Aortic smooth muscle cell (primary cell): ENCODE measurements at places on chromosomes 5 and 9. TPM values are rescaled to one million over a fixed set of nuclear protein-coding genes. Genes with fewer than 3 reads are reported as not detected.

CERCAM gene
- total RNA-seq, result 67.5 and 84.1 TPM in 2 replicates

WWC1 gene
- 0.19 and 0.66 TPM in 2 replicates for total RNA-seq

DOK3 gene
- total RNA-seq, result 1.4 and 2.0 TPM in 2 replicates

SLC34A3 gene
- 0.06 and 0.13 TPM in 2 replicates for total RNA-seq

OCLN gene
- total RNA-seq, result 0.66 and 1.1 TPM in 2 replicates

PPWD1 gene
- 33.8 and 44.0 TPM in 2 replicates for total RNA-seq

FOXI1 gene
- total RNA-seq, result not detected in 2 replicates

GABRB2 gene
- under 0.01 TPM in 1 of 2 replicates, not detected in the other for total RNA-seq

DNAJA1 gene
- total RNA-seq, result 86.1 and 105 TPM in 2 replicates

PCDHB9 gene
- total RNA-seq, result 0.40 and 0.44 TPM in 2 replicates

TSSK1B gene
- under 0.01 and 0.13 TPM in 2 replicates for total RNA-seq

SURF1 gene
- total RNA-seq, result 22.7 and 36.2 TPM in 2 replicates

PLPPR1 gene
- total RNA-seq, result not detected in 2 replicates

GALNT12 gene
- 9.6 and 12.9 TPM in 2 replicates for total RNA-seq

GRPEL2 gene
- total RNA-seq, result 11.5 and 12.4 TPM in 2 replicates

AK1 gene
- 75.6 and 90.4 TPM in 2 replicates for total RNA-seq

RRAGA gene
- 52.9 and 58.7 TPM in 2 replicates for total RNA-seq

PPP2R2B gene
- 0.75 and 0.79 TPM in 2 replicates for total RNA-seq
